ENCODE measurements at places on chromosomes 3 and 15. TPM values are rescaled to one million over a fixed set of nuclear protein-coding genes. Genes with fewer than 3 reads are reported as not detected.

Gene LMAN1L
- polyA plus RNA-seq = 0.02 TPM

Gene HYAL1
- 0.49 TPM for polyA plus RNA-seq

DNA sequence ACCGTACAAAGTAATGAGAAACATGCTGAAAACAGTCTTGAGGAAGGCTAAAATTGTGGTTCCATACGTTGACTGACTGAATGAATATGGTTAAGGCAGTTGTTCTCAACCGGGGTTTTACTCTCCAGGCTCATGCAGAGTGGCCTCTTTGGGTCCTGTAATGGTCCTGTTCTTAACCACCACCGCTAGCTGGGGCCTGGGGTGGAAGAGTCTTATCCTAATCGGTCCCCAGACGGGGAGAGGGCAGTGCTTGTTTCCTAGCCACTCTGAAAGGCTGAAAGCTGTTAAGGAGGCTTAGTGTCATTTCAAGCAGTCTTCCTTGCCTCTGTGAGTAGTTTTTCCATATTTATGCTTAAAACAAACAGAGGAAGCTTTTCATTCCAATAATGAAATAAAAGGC, 32.0 kb downstream of the SELENOT start:
- H3K36me3 ChIP-seq = peaks cover 9% of the 10 kb centered on the region
- no peak overlapping the region for H3K27ac ChIP-seq
- H3K4me3 ChIP-seq = no peak overlapping the region
- H3K4me1 ChIP-seq = no peaks in the 10 kb centered on the region
- no peak for DNase-seq
- H3K27me3 ChIP-seq = no peaks in the 10 kb centered on the region

DNA sequence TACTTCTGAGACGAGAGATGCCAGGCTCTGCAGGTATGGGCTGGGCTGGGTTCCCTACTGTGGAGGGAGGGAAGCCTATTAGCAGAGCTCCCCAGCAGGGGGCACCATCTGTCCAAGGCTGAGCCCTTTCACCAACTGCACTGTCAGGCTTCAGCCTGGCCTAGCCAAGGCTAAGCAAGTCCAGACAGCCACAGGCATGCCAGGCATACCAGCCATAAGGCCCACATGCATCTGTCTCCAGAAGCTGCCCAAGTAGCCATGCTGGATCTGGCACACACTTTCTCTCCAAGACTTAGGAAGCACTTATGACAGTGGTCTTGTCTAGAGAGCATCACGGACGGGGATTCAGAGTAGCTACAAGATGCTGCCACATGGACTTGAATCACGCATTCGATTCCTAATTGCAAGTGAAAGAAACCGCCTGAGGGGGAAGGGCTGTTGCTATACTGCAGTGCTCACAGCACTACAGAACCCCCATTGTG, 28.3 kb downstream of the RUVBL1 start:
- peak overlapping the region; percentile 80 for H3K27ac ChIP-seq
- H3K4me1 ChIP-seq = peaks cover 9% of the 10 kb centered on the region
- DNase-seq = peak; percentile 86
- H3K4me3 ChIP-seq = no peak overlapping the region
